Hematopoietic multipotent progenitor cell treated with erythropoietin and hydrocortisone succinate and interleukin-3 and kit ligand, for 15 days (in vitro differentiated cells): ENCODE measurements at places on chromosomes 12 and 14.
A peak's percentile ranks its signal among the peaks of the same experiment; 100 is the strongest.

DNA sequence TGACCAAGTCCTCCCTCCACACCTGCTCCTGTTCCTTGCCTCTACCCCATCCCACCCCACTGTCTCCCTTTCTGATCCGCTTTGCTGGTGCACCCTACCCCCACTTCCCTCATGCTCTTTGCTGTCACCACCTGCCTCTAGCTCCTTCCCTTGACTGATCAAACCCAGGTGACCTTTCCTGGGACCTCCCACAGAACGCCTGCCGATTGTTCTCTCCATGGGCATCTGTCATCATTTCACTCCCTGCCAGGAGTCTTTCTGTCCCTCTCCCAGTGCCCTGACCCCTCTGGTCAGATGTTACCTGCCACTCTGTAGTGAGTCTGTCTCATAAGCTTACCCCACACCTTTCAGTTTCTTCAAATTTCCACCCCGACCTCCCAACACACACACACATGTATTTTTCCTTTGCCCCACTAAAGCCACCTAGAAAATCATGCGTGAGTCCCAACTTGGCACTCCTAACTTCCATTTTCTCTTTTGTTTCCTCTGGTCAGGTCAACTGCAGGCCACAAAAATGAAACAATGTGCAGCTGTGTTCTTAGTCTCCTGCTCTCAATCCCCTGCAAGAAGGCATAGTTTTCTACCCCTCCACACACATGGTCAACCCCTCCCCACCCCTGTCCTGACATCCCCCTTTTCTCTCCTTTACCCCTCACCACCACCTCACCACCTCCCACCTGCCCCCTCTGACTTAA is 229.8 kb downstream of the DPF3 start:
- DNase-seq = no peak

DNA sequence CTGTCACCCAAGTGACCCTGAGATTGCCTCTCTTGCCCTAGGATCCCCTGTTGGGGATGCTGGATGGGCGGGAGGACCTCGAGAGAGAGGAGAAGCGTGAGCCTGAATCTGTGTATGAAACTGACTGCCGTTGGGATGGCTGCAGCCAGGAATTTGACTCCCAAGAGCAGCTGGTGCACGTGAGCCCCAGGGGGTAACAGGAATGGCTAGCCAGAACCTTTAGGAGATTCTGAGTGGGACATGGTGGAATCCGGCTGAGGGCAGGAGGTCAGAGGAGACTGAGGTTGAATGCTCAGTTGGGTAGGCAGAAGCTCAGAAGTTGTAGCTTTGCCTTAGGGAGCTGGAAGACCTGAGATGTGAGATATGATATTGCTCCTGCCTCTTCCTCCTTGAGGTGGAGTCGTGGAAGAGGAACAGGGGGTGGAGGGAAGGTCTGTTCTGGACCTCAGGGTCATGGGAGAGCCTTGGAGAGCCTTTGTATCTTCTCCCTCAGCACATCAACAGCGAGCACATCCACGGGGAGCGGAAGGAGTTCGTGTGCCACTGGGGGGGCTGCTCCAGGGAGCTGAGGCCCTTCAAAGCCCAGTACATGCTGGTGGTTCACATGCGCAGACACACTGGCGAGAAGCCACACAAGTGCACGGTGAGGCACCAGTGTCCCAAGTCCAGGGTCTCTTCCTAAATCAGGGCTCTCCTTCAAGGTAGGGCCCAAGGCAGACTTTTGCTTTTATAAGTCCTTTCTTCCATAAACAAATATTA is 6.3 kb downstream of the GLI1 start:
- no peak for DNase-seq

DNA sequence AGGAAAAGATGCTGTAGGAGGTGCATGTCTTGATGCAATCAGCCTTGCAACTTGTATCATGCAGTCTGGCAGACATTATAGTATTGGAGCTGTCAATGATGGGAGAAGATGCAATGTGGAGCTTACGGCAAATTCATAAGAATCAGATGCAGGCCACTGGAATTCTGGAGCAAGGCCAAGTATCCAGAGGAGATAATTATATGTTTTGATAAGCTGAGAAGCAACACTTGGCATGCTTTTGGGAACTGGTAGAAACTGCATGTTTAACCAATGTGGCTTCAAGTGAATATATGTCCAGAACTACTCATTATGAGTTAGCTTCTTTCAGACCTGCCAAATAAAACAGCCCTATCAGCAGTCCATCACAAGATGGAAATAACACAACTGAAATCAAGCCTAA is 249.1 kb upstream of the PPFIA2 start:
- DNase-seq = no peak

- peak; percentile 61 for DNase-seq
Observed at GRCh38 chr12:89756585-89757398, 48.2 kb upstream of the ATP2B1 start.

GRCh38 chr12:15355766-15356165 is 33.5 kb downstream of the PTPRO start:
- no peak for DNase-seq

GRCh38 chr12:104827587-104827986 is 130.5 kb downstream of the SLC41A2 start:
- DNase-seq = peak; percentile 29

- DNase-seq = no peak
Observed at GRCh38 chr12:132285991-132286681, 43.3 kb downstream of the GALNT9 start.

DNA sequence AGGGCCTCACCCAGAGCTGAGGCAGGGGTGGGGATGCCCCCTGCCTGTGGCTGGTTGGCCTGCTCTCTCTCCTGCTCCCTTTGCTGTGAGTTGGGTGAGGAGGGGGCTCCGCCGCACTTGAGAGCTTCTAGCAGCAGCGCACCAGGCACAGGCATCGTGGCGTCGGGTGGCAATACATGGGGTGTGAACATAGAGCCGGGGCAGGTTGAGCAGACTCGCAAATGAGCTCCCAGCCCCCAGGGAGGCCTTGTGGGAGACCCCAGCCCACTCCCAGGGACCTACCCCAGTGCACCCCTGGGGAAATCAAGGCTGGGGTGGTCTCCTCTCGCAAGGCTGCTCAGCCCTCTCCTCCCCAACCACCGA is 54.5 kb downstream of the KIF26A start:
- no peak for DNase-seq

DNA sequence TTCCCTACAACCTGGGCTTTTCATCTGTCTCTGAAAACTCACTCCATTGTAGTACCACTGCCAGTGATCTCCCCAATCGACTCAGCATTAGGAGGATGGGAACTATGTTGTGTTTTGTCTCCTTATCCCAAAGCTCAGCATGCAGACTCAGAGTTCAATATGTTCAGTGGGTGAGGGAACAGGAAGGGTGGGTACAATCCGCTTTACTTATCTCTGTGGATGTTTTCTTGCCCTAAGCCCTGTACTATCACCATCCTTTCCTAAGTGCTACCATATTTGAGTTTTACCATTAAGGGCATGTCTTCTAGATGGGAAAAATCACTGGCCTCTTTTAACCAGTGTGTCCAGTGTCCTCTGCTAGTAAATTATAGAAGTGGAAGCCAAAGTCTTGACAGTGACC is 107.1 kb downstream of the PPM1H start:
- no peak for DNase-seq

DNA sequence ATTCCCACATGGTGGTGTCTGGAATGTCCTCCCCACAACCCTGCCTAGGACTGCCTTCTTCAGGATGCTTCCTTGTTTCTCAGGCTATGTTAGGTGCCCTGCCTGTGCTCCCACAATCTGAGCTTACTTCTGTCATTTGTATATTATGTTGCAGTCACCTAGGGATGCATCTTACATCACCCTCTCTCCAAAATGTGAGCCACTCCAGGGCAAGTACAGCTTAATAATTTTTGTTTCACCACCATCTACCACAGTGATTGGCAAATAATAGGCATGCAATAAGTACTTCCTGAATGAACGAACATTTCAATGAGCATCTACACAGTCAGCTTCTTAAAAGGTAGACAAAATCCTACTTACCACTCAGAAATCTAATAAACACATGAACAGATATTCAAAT is 37.6 kb downstream of the ZFYVE26 start:
- no peak for DNase-seq

- DNase-seq = no peak
Observed at GRCh38 chr14:30882431-30882830, 8.1 kb downstream of the COCH start.

- no peak for DNase-seq
Observed at GRCh38 chr12:42565633-42566032, 23.9 kb downstream of the PRICKLE1 start.

GRCh38 chr14:61609191-61609843 is 86.0 kb upstream of the HIF1A start:
- no peak for DNase-seq

GRCh38 chr12:106918746-106919145 is 37.0 kb upstream of the TMEM263 start:
- DNase-seq = no peak

GRCh38 chr14:35374263-35374712 is 30.3 kb downstream of the NFKBIA start:
- DNase-seq = no peak

GRCh38 chr12:9667403-9668160 is 1.9 kb upstream of the CLEC2D start:
- no peak for DNase-seq

- peak; percentile 22 for DNase-seq
Observed at GRCh38 chr12:49671031-49671765, 36.0 kb downstream of the FMNL3 start.

DNA sequence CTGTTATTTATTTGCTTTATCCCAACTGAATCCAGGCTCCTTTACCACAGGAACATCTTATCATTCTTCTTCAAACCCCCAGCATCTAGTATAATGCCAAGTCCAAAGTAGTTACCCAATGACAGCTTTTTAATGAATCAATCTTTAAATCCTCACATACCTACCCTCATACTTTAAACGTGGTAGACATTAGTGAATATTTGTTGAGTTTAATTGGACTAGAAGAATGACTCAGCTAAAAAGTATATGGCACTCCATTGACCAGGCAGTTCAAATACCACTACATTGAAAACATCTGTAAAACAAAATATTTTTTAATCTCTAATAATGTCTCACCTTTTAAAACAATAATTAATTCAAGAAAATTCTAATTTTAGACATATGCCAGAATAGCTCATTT is 98.1 kb downstream of the ZFC3H1 start:
- DNase-seq = no peak

DNA sequence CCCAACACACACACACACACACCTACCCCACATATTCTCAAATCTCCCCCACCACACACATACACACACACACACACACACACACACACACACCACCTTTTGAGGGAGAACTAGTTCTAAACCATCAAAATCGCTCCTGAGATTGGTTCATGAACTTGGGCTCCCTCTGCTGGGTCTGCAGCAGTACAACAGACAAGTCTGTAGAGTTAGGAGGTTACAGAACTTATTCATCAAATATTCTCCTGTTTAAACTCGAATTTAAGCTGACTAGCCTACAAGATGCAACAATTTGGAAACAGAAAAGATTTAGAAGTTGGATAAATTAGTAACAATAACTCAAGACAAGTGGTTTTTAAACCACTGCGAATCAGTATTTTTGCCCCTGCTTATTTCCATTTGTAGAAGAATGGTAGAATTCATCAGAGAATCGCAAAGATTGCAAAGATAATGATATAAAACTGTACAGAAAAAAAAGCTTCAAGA is 136.4 kb upstream of the USP15 start:
- DNase-seq = peak; percentile 41

GRCh38 chr14:69468949-69469348 is 15.6 kb upstream of the PLEKHD1 start:
- DNase-seq = no peak

GRCh38 chr12:108822497-108823205 is 34.7 kb downstream of the SSH1 start:
- DNase-seq = no peak

DNA sequence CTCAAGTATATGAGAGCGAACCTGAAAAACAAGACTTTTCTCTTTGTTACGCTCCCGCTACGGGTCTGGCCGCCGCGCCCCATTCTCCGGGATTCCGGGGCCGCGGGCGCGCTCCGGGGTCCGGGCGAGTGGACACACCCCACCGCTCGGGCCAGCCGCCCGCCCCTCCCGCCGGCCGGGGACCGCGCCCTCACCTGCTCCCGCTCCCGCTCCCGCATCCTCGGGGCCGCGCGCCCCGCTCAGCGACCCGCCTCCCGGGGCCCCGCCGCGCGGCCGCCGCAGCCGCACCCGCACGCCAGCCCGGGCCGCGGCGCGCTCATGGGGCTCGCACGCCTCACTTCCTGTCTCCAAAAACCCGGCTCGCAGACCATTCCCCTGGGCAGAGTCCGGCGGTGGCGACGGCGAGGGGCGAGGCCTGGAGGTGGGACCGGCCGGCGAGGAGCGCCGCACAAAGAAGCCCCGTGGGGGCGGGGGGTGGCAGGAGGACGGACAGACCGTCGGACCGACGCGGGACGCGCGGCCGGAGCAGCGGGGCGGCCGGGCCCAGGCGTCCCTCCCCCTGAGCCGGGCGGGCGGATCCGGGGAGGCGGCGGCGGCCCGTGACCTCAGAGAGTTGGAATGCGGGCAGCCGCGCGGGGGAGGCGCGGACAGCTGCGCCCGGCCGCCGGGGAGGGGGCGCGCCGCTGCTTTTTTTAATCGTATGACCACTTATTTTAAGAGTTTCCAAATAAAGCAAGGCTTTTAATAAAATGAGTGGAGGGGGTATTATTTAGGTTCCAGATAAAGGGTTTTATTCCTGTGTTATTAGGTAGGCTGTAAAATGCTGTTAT is at the start of gene PTPN21:
TSS of gene PTPN21 (minus strand) at position 551 of the 830 bp plus-strand sequence. CDS start 4,590 bp downstream, outside the sequence.
- DNase-seq = no peak

DNA sequence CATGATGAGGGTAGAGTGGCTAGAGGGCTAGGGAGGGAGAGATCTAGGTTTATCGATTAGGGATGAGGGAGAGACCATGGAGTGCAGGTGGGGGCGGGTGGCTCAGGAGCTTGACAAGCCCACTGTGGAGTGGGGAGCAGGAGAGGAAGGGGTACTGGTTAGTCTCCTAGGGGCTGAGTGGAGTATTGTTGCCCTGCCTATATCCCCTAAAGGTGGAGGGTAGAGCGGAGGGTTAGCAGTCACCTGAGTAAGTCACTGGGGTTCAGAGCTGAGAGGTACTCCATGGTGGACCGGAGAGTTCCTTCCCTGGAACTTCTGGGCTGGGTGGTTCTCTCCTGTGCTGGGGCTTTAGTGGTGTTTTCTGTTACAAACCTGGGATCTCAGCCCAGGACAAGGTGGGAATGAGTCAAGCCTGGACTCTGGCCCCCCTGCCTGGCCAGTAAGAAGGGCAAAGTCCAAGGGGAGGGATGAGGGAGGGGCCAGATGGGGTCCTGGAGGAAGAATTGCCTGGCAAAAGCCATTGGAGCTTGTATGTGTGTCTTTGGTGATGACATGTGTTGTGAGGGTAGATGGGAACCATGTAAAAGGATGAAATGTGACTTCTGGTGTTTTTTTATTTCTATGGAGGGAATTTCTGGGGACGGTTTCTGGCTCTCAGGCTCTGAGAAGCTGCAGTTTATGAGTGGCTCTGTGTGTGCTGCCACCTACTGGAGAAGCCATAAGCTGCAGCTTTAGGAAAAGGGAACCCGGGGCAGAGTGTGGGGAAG is at the start of gene CIDEB:
TSS of gene CIDEB (minus strand) at position 403 of the 767 bp plus-strand sequence. CDS start at position 284, 119 bp downstream.
- DNase-seq = peak; percentile 78

DNA sequence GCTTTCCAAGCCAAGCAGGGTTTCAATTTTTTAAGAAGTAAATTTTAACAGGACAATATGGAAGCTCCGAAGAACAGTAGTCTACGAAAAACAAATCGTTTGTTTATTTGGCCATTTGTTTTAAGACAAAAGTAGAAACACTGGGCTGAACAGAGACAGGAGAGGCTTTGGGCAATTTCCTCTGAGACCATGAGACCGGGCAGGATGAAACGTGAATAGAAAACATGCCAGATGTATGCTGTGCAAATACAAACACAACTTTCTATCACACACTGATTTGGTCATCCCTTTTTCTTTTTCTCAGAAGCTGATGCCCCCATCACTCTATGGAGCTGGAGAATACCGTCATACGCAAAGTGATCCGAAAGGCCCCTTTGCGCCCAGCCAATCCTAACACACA is 1111.1 kb downstream of the BCL11B start:
- no peak for DNase-seq
